ENCODE measurements at places on chromosomes 7 and 10. TPM values are rescaled to one million over a fixed set of nuclear protein-coding genes. Genes with fewer than 3 reads are reported as not detected.
A peak's percentile ranks its signal among the peaks of the same experiment; 100 is the strongest.

HOXA3 gene
- not detected for total RNA-seq

NME8 gene
- not detected for total RNA-seq

NET1 gene
- total RNA-seq, result 20.1 TPM

PRLHR gene
- not detected for total RNA-seq

OR2A5 gene
- total RNA-seq, result not detected

NPY gene
- not detected for total RNA-seq

HPSE2 gene
- total RNA-seq, result not detected

TUBB8 gene
- not detected for total RNA-seq

CPXM2 gene
- total RNA-seq, result not detected

SOSTDC1 gene
- not detected for total RNA-seq

FRMD4A gene
- 1.5 TPM for total RNA-seq

SORCS1 gene
- total RNA-seq, result not detected

FAM237B gene
- total RNA-seq, result not detected

C10orf67 gene
- total RNA-seq, result not detected

DNA sequence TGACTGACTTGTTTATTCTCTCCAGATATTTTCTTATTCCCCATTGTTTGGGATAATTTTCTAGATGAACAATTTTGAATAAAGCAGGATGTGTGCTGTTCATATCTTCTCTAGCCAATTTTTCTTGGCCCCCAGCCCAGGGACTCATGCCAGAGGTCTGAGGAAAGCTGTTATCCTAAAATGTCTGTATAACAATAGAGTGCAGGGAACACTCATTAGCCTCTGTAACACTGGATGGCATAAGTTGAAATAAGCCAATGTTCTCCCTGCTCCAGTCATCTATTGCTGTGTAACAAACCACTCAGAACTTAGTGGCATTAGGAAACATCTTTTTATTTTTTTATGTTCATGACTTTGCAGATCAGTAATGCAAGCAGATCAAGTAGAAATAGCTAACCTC lies 121.7 kb upstream of the TRIM24 start:
- DNase-seq, result no peak

DNA sequence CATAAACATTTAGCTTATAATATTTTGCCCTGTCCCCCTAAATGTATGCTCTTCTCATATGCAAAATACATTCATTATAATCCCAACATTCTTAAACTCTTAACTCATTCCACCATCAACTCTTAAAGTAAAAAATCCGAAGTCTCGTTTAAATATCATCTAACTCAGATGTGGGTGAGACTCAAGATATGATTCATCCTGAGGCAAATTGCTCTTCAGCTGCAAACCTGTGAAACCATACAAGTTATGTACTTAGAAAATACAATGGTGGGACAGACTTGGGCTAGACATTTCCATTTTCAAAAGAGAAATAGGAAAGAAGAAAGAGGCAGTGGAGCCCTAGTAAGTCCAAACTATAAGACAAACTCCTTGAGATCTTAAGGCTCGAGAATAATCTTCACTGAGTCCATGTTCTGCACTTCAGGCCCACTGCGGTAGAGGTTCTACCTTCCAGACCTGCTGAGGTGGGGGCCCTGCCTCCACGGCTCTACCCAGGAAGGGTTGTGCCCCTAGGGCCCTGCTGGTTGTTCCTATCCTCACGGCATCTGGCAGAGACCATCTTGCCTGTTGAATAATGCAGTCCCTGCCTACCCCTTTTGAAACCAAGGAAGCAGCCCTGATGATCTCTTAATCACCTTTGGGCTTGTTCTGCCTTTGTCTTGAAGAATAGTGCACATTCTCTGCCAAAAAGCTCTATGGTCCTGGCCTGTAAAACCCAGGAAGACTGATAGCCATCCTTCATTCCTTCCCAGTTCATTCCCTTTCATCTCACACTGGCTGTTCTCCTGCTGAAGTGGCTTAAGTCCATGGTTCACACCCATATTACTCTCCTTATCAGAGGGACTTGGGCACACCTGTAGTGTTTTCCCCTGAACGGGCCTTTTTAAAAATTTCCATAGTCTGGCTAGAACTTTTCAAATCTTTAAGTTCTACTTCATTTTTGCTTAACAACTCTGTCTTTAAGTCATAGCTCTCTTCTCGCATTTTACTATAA lies 37.3 kb downstream of the INPP5F start:
- no peak for DNase-seq

DNA sequence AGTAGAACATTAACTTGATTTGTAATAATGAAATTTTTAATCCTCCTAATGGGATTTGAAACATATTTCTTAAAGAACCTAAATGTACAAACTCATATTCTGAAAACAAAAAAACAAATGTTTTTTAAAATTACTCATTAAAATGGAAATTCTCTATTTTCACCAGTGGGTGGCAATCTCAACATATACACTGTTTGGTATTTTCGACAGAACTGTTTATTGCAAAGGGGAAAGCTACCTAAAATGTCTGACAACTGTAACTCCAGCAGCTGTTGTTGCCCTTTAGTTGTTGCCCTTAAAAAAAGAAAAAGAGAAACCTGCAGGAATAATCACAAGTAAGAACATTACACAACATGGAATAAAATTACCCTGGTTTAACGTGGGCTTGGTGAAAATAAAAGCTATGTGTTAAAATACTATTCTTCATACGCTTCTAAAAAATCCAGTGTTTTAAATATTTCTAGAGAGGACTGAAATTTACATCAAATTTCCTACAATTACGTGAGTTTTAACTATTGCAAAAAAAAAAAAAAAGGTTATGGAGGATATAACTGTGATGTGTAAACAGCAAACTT lies 54.5 kb downstream of the COL1A2 start:
- DNase-seq, result no peak

DNA sequence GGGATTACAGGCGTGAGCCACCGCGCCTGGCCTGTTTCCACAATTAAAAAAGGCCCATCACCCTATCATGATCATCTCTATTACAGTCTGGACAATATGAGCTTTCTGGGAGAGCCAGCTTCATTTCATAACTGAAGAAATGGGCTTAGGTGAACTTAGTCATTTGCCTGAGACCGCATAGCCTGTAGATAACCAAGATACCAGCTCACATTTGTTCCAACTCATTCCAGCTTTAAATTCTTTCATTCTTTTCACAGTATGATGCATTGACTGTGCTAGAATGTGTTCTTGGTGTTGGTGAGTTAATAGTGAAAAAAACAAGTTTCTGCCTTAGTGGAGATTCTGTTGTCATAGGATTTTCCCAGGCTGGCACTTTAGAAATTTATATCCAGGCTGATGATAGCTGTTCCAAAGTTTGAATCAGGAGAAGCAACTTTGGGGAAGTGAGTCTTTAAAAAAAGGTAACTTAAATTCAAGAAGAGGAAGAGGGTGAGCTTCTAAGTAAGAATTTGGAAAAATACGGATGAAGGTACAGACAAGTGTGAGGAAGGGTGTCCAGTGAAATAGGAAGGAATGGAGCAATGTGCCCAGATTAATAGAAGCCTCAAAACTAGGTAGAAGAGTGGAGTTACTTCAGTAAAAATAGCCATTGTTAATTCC lies 2.1 kb upstream of the H2AZ2 start:
- no peak for DNase-seq

GRCh38 chr10:103712898-103713498 lies 142.4 kb downstream of the SH3PXD2A start:
- DNase-seq, result peak; percentile 77

DNA sequence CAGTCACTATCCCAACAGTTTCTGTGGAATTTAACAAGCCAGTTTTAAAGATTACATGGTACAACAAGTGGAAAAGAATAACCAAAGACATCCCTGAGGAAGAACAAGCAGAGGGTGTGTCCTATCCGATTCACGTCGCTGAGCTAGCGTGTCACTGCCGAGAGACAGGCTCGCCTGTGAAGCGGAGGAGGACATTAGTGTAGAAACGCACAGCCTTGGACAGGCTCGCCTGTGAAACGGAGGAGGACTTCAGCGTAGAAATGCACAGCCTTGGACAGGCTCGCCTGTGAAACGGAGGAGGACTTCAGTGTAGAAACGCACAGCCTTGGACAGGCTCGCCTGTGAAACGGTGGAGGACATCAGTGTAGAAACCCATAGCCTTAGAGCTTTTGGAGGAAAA lies 52.7 kb upstream of the INPP5A start:
- DNase-seq, result no peak

GRCh38 chr10:278707-279106 lies 143.5 kb downstream of the ZMYND11 start:
- no peak for DNase-seq

GRCh38 chr10:86403183-86403797 lies 36.7 kb upstream of the GRID1 start:
- DNase-seq, result no peak

- no peak for DNase-seq
These were observed 132.7 kb downstream of the DNAJC1 start for GRCh38 chr10:21870849-21871248.

DNA sequence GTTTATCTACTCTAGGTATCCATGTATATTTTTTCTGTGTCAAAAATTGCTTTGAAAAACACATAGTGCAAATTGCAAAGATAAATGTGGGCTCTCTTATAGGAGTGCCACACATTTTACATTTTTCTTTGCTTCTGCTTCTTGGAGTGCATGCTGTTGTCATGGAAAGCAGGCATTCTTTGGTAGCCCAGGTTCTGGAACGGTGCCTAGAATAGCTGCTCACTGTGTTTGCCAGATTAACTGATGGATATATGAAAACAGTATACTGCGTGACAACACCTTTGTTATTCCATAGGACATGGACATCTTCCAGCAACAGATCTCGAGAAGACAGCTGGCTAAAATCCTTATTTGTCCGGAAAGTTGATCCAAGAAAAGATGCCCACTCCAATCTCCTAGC lies 13.4 kb downstream of the NIPSNAP2 start:
- no peak for DNase-seq

DNA sequence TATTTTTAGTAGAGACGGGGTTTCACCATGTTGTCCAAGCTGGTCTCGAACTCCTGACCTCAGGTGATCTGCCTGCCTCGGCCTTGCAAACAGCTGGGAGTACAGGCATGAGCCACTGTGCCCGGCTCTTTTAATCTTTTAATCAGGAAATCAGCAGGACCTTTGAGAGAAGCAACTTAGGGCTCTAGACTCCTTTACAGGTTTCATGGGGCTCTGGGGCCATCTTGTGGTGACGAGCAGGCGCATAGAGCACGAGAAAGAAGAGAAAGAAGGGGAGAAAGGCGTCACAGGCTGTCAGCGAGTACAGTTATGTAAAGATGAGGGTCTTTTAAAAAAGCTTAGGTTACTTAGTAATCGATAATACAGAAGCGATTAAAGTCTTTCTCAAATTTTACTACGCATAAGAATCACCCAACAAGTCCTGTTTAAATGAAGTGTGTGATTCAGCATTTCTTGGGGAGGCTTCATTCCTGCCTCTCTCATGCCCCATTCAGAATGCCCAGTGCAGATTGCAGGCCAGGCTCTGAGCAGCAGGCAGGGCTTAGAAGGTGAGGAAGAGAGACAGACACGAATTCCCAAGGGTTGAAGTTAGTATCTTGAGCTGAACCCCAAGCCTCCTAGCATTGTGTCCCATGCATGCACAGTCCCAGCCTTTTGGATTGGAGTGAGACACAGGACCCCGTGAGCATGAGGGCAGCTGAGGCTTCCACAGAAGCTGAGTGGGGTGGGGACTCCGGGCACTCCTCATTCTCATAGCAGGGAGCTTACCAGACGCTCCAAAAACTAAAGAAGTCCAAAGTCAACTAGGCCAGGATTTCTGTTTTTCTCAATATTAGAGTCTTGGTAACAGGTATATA lies 23.6 kb upstream of the PFKP start:
- peak; percentile 63 for DNase-seq

DNA sequence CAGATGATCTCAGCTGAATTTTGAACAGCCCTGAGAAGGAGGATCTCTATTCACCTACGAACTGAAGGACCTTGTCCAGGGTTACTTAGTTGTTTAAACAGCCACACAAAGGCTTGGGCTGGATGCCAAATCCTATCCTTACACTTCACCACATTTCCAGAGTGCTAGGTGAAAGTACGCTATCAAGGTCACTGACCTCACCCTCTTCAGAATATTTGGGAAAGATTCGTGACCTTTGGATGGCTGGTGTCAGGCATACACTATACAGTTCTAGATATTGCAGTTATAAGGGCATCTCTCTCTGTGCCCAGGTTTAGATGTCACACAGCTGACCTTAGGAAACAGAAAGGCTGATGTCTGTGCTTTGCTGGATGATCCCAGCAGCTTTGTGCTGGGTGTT lies 61.2 kb upstream of the ABLIM1 start:
- no peak for DNase-seq

DNA sequence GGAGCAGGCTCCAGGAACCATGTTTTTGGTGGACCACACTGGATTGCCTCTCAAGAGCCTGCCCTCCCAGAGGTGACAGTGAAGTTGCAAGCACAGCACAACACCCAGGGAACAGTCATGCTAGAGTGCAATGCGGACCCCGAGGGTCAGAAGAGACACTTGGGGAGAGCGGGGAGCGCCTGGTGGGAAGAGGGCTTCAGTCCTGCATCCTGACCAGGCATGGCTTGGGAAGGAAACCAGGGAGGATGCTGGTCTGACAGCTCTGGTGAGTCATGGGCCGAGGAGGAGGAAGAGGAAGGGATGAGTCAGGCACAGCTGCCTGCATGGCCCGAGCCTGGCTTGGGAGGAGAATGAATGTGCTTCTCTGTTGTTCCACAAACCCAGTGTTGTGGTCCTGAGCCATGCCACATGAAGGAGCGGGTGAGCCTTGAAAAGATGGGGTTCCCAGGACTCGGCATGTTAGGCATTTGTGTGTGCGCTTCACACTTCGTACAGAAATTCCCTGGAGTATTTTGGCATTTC lies 29.5 kb upstream of the ANKRD2 start:
- no peak for DNase-seq

DNA sequence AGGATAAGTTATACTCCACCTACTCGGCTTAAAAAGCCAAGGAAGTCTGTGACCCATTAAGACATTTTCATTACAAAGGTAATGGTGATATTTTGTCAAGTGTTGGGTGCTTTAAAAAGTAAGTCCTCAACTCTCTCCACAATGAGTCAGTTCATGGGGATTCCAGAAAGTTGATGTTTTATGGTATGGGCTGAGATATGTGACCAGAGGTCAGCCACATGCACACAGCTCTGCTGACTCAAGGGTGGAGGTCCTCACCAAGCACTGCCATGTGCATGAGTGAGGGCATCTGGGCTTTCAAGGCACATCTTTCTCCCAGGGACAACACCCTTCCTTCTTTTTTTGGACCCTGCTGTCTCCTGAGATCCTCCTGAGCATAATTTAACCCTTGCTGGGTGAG lies 292.9 kb downstream of the PTEN start:
- no peak for DNase-seq

DNA sequence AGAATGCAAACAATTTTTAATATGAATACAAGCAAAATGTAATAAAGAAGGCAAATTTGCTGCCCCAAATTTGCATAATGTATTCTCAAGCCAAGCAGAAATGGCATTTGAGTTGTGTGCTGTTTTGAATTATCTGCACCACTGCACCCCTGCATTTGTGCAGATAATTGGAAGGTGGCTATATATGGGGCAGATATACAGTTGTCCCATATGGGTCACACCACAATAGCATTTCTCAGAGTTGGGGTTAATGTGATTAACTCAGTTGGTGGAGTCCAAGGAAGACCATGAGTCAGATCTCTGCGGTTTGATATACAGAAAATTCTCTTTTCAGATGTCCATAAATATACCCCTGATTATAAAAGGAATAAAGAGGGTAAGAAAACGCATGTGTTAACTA lies 68.9 kb upstream of the EXOC4 start:
- no peak for DNase-seq
